NCI-H748 treated with DMSO at 0.1 percent for 48 hours (cell line): ENCODE measurements at places on chromosomes 6 and 20.

DNA sequence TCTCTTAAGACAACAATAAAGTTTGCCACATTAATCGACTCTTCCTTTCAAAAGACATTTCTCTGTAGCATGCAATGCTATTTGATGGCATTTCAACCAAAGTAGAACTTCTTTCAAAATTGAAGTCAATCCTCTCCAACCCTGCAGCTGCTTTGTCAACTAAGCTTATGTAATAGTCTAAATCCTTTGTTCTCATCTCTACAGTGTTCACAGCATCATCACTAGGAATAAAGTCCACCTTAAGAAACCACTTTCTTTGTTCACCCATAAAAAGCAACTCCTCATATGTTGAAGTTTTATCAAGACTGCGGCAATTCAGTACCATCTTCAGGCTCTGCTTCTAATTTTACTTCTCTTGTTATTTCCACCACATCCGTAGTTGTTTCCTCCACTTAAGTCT lies 11.5 kb upstream of the BLOC1S5 start:
- no peak for DNase-seq

DNA sequence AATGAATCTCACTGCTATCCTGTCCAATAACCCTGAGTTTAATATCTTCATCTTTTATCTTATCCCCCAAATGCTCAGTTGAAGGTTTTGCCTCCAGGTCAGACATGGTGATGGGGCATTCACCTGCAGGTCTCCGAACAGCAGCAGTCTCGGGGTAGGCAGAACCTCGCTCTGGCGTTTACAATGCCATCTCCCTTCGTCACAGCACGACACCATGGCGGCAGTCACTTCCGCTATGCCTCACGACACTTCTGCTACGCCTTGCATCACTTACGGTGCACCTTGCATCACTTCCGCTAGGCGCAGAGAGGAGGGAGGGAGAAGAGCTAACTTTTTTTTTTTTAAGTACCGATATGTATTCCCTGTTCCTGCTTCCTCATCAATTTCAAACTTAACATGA lies 194.9 kb downstream of the BCAS1 start:
- DNase-seq, result no peak

- DNase-seq, result no peak
Observed at GRCh38 chr20:57787151-57787989, 77.6 kb upstream of the PMEPA1 start.

DNA sequence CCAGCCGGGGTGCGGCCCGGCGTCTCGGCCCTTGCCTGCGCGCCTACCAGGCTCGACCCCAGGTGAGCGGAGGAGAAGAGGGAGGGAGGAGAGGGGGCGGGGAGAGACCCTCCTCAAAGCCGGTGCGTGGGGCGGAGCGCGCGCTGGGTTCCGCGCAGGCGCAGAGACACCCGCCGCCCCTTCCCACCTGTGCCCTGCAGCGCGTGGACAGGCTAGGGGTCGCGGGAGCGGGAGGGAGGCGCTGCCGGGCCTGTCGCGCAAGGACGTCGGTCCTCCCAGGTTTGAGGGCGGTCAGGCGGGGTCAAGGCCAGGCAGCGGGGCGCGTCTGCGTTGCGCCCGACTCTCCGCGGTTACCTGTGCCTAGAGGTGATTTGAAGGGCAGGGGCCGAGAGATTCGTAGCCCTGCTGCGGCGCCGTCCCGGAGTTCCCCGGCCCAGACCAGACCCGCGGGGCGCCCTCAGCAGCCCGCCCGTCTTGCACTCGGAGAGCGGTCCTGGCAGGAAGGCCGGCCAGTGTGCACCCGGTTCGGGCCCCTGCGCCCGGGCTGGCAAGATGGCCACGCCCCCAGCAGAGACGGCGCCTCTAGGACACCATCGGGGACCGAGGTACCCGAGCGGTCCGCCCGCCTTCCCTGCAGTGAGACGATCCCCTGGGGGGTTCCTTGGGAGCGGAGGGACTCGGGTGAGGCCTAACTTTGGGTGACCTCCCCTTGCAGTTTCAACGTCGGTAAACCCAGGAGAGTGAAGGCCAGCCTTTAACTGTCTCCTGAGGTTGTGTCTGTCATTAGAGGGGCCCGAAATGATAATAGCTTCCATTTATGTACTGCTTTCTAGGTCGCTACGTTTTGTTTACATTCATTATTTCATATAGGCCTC lies 546 bp downstream of the C6orf136 start:
- DNase-seq, result peak; percentile 94

GRCh38 chr6:12962987-12963386 lies 246.4 kb downstream of the PHACTR1 start:
- DNase-seq, result no peak

DNA sequence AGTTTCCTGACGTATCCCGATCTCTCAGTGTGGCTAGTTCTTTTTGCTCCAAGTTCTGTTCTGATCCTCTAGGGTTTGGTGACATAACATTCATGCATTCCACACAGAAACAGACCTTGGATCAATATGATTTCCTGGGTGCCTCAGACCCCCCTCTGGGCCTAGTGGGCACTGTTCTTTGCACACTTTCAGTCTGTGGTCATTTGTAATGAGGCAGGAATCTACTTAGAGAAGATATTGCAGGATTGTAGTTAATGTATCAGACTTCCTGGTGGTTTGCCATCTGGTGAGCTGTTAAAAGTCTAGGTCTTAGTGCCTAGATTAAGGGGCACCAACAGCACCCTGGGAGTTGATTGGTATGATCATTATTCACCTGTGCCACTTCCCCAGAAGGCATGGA lies 7.5 kb downstream of the BEND6 start:
- DNase-seq, result no peak

- no peak for DNase-seq
Observed at GRCh38 chr6:25302677-25303128, 23.5 kb downstream of the CARMIL1 start.

GRCh38 chr6:13181393-13181792 lies 146.9 kb downstream of the TBC1D7 start:
- DNase-seq, result no peak

GRCh38 chr6:40346246-40346645 lies 240.9 kb downstream of the LRFN2 start:
- no peak for DNase-seq

DNA sequence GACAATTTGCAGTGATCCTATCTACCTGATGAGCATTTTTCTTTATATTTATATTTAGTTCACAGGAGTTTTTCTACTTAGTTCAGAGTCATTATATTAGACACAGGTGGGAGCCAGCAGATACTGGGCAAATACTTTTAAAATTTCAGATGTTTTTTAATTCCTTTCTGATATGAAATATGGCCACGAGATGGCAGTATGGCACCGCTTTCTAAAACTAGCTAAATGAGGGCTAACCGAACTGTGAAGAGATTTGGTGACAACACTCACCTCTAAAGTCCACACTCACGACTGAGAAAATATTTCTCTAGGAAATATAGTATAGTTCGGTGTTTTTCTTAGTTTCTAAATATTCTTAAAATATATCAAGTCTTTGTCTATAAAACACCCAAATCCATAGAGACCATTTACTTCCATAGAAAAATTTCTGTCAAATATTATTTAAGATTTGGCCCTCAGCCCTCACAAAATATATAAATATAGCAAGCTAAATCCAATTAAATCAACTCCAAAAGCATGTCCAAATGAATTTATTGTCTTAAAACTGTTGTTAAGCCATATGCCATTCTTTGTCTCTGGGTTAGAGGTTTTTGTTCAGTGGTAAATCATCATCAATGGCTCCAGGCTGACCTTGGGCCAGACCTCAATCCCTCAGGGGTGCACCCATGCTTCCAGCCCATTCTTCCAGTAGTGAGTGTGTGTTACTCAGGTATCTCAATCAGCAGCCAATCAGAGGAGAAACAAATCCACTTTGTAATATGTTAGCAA lies 63.6 kb downstream of the HUS1B start:
- peak; percentile 64 for DNase-seq

GRCh38 chr6:150766201-150766997 lies 99.1 kb upstream of the MTHFD1L start:
- no peak for DNase-seq

DNA sequence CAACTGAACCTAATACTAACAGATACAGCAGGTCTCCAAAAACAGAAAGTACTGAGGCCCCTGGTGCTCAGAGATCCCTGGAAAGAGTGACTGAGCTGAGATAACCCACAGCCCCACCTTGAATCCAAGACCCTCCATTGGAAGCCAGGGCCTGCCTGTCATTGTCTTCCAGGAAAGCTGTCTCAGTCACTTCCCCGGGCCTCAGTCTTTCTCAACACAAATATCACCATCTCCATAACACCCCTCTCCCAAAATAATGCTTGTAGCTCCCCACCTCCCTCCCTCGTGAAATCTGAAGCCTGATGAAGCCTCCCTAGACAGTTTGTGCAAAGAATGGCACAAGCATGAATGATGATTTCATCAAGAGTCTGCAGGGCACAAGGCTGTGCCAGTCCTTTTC lies 138.2 kb upstream of the LRFN2 start:
- DNase-seq, result no peak

GRCh38 chr6:135211306-135211702 lies 30.2 kb downstream of the MYB start:
- DNase-seq, result no peak

DNA sequence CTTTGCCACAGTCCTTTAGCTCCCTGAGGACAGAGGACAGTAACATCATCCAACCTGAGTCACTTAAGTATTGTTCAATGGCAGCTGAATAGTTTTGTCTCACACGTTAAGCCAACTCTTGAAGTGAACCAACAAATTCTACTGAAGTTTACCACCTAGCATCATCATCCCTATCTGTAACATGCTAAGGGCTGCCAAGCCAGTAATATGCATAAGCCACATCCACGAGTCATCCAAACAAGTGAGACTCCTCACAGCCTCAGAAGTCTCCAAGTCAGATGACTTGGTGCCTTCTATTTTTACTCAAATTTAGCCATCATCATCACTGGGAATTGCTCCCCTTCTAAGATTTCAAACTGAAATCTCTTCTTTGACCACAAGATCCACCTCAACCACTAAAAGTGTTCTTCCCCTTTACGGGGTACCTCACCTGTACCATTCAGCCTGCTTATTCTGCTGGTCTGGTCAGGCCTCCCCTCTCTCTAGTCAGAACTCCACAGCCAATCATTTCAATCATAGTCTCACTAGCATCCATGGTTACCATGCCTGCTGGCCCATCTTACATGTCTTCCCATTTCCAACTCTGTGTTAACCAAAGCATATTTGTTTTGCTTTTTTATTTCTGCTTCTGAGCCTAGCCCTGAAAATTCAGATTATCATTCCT lies 73.7 kb downstream of the DTNBP1 start:
- DNase-seq, result no peak

- DNase-seq, result no peak
Observed at GRCh38 chr6:79073888-79074287, 4.2 kb downstream of the PHIP start.

- DNase-seq, result no peak
Observed at GRCh38 chr6:141326426-141326825, 806.3 kb upstream of the GJE1 start.
